Activated CD4-positive, alpha-beta T cell treated with anti-CD3 and anti-CD28 coated beads for 4 hours (primary cell): ENCODE measurements at places on chromosomes 4 and X.

GRCh38 chr4:66693694-66694093 is 851.6 kb downstream of the CENPC start:
- DNase-seq = no peak

GRCh38 chr4:112973750-112974251 is 75.7 kb upstream of the ANK2 start:
- DNase-seq = no peak

DNA sequence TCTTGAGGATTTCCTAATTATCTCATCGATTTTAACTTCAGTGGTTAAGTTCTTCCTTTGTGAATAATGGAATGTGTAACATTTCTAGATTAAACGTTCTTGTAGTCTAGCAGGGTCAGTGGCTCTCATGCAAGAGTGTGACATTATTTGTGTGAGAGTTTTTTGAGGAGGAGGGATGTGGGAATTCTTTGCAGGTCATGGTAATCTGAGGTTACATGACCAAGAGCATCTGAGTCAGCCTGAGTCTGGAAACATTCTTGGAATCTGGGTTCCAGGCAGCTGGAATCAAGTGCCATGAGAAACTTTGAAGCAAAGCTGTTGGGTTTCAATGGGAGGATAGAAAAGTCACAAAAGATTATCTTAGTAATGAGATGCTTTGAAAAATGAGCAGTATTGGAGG is 49.5 kb downstream of the GK start:
- no peak for DNase-seq

DNA sequence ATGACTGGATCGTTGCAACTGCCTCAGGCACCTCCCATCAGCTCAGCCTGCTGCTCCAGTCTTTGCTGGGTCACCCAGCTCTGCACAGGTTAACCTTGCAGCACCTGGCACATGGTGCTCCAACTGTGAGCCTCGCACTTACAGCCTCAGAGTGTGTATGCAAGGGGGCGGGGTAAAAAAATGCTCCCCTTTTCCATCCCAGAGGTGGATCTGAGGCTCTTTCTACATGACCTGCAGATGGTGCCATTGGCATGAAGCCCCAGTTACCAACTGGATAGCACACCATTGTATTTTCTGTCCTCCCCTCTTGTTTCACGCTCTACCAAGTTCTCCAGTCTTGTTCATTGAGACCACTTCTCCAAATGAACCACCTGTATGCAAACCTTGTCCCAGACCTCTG is 46.2 kb upstream of the TRPC3 start:
- DNase-seq = no peak

GRCh38 chrX:120282697-120283096 is 28.6 kb downstream of the TMEM255A start:
- DNase-seq = no peak

DNA sequence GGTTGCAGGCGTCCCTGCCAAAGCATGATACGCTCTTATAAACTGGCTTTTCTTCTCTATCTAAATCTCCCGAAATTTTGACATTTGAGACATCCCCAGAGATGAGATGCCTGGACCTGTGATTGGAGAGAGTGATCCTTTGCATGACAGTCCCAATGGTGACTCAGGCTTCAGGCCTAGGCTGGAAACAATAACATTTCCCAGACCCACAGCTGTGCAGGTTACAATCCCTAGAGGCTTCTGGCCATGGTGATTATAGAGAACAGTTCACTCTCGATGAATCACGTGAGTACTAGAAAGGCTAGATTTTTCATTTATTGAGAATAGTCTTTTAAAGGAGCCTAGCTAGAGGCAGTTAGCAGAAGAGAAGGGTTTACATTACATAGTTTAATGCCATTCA is 75.9 kb downstream of the SPATA18 start:
- DNase-seq = no peak

DNA sequence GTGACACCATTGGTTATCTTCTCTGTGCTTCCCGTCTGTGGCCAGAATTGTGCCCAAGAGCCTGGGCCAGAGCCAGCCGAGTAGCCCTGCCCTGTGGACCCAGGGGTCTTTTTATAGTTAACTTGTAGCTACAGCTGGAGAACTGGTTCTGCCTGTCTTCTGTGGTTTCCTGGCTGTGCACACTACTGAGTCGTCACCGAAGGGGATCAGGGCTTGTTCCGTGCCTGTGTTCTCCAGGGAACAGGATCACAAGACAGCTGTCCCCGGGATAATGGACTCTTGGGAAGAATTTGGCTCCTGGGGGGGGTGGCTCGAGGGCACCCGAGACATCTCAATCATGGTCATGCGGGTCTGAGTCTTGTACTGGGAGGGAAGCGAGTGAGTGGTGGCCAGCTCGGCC is 22.1 kb upstream of the OPN1LW start:
- DNase-seq = no peak

DNA sequence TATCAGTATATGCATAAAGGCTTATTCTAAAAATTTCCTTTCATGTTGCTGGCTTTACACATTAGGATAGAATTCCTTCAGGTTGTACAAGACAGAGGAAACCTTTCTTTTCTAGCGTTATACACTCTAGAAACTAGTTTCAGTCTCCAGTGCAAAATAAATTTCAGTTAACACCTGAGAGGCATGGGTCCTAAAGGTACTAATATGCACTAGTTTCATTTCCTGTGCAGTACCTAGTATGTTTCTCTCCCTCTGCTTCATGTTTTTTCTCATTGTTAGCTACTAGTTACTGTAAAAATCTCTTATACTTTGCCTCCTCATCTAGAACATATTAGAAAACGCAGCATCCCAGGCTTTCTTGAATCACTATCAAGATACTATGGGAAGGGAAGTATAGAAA is 54.0 kb downstream of the SNX25 start:
- no peak for DNase-seq

- DNase-seq = no peak
Measured at GRCh38 chrX:28920153-28920943, 333.1 kb downstream of the IL1RAPL1 start.

DNA sequence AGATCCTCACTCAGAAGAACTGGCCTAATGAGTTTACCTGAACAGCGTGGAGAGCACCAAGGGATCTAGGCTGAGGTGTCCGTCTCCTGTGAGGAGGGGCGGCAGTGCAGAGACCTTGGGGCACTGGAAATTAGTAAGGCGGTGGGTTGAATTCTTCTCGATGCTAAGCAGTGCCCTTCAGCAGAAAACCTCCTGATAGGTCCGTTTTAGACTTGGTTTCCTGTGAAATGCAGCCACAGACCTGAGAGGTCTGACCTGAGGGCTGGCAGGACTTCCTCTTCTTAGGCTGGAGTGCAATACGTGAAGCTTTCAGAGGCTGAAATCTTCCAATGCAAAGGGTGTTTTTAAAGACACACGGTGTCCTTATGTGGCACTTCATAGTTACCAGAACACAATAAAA is at the start of gene CLNK:
Gene CLNK (minus strand): TSS at position 138 of the 400 bp plus-strand sequence. CDS start 16,899 bp downstream, outside the sequence.
- DNase-seq = no peak

- DNase-seq = no peak
Measured at GRCh38 chrX:48890296-48890925, 7.2 kb downstream of the TIMM17B start.

DNA sequence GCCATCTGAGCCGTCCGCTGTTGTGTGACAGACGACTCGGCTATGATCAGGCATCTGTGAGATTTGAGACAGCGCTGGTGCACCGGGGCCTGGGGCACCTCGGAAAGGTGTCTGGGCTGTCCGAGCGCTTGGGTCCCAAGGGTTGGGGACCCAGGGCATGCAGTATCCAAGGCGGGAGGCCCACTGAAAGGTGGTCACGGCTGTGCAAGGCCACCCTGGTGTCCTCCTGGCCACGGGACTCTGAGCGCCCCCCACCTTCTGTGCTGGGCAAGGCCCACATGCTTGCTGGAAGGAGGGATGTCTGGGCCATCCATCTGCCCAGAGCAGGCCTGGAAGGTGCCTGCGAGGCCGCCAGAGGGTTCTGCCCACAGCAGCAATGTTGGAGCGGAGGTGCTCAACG is 19.9 kb downstream of the TACC3 start:
- DNase-seq = no peak

DNA sequence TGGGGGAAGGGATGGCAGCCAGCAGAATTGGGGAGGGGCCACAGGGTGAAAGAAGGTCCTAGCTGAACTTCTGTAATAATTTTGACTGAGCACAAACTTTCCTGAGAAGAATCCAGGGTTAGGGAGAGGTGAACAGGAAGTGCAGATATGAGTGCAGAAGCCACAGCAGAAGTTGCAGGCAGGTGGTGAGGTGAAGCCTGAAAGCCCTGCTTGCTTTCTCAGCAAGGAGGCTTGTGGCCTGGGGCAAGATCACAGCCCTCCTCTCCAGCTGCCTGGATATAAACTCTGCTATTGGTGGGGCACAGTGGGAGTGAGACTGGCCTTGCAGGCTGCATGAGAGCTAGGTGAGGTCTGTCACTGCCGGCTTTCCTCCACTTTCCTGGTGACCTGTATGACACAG is 44.1 kb upstream of the UPRT start:
- DNase-seq = no peak

DNA sequence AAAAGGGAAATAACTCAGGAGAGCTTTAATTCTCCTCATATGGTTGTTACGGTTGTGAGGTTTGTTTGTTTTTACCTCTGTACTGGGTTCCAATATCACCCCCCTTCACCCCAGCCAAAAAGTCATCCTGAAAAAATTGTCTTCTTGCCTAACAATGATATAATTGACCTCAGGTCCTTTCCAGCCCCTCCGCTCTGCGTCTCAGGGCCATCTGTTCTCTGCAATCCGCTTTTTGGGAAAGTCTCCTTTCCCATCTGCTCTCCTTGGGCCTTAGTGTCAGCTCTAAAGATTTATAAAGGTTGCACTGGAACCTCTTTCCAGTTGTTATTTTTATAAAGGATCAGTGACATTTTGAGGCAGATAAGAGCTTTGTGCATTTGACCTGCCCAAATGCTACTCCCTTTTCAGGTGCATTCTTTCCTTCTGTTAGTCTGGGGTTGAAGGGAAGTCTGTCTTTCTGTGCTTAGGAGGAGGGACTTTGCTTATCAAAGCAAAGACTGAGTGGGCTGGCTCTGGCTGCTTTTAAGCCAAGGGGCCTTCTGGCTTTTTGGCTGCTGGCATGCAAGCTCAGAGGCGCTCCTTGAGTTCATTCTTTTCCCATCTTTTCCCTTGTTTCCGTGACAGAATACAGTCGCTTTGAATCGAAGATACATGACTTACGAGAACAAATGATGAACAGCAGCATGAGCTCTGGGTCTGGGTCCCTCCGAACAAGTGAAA is 34.1 kb downstream of the DLG3 start:
- no peak for DNase-seq

DNA sequence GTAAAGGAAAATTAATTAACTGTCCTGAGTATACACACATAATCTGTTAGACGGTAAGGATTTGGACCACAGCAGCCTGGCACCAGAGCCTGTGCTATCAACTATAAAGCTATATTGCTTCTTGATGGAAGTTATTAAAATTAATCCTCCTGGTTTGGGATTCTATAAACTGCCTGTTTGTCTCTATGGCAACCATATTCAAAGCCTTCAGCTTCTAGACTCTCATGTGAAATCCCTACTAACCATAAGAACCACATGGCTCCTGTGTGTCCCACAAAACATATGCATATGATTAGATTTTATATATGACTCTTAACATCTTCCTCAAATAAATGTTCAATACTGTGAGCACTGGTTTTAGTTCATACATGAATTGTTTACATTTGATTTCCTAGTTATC is 380.8 kb downstream of the ANKRD50 start:
- DNase-seq = no peak

GRCh38 chr4:184328022-184328736 is 110.5 kb upstream of the ENPP6 start:
- DNase-seq = no peak

GRCh38 chrX:82384401-82384800 is 1123.7 kb upstream of the POU3F4 start:
- no peak for DNase-seq

- DNase-seq = no peak
Measured at GRCh38 chrX:23344238-23344903, 9.7 kb downstream of the PTCHD1 start.

DNA sequence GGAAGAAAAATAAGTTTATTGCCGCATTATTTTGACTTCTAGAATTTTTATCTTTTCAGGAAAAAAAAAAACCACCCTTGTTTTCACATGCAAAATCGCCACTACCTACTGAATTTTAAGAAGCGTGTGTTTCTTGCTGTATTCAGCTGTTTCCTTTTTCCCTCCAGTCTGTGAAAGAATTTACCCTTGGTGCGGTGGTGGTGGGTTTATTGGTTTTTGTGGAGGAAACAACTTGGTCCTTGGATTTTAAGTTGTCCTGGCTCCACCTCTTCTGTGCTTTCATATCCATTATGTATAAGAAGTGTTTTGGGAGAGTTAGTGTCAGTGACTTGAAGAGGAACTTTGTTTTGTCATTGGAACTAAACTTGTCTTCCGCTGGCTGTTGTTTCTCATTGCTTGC is 8.1 kb downstream of the RAPGEF2 start:
- no peak for DNase-seq

- no peak for DNase-seq
Measured at GRCh38 chr4:79948261-79948660, 124.8 kb downstream of the ANTXR2 start.

- no peak for DNase-seq
Measured at GRCh38 chrX:154419688-154420401, 8.5 kb downstream of the TAFAZZIN start.

- no peak for DNase-seq
Measured at GRCh38 chr4:60605646-60606354, 594.3 kb upstream of the ADGRL3 start.

DNA sequence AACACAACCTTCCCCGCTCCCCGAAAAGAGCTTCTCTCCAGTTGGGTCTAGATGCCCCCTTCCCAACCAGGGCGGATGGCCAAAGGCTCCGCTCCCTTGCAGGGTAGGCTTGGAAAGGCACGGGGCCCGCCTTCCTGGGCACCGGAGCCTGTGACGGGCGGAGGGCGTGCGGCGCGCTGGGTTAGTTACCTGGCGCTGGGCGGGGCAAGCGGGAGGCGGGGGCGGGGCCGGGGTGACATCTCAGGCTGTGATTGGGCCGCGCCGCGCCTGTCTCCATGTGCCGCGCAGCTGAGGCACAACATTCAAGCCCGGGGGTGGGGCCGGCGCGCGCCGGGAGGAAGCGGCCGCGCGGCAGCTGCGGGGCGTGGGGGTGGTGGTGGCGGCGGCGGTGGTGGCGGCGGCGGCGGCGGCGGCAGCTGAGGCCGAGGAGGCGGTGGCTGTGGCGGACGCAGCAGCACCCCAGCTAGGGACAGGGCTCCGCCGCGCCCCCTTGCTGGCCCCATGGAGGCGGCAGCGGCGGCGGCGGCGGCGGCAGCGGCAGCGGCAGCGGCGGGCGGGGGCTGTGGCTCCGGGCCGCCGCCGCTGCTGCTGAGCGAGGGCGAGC is at the start of gene REPS2:
Gene REPS2 (plus strand): TSS at position 298 of the 604 bp plus-strand sequence. CDS start 204 bp downstream, at position 502.
- DNase-seq = peak; percentile 73

DNA sequence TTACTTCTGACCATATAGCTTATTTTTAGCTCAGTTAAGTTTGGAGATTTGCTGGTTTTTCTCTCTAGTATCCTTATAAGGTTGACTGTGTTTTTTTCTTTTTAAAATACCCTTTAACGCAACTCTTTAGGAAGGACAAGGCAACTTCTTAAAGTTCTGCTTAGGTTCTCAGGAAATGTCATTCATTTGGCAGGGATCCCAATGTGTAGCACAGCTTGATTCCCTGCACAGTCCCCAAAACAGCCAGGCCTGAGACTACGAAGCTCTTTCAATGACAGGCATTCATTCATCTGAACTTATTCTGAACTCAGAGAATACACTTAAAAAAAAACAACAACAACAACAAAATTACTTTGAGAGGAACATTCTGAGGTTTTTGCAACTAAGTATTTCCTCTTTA is 1765.8 kb downstream of the PCDH7 start:
- no peak for DNase-seq

- DNase-seq = no peak
Measured at GRCh38 chrX:16678689-16679088, 28.7 kb downstream of the S100G start.

GRCh38 chr4:22842360-22843018 is 149.8 kb downstream of the GBA3 start:
- DNase-seq = no peak

GRCh38 chr4:166458756-166459155 is 585.7 kb downstream of the TLL1 start:
- DNase-seq = no peak
